ENCODE measurements at places on chromosomes 4 and X.

DNA sequence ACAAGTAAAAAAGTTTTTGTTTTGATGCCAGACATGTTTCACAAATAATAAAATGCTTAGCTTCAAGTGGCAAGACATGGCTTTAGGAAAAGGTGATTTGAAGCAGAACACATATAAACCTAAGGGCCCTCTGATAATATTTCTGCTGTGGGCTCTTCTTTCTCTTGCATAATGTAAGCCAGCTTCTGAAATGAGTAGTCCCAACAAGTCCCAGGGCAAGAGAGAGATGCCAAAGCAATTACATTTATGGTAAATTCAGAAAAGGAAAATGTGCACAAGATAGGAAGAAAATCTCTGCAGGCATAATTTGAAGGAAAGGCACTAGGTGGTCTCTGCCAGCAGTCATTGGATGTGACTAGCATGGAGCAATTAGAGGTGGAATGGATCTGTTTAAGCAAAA, 170.8 kb upstream of the GALNT7 start:
- DNase-seq: no peak

DNA sequence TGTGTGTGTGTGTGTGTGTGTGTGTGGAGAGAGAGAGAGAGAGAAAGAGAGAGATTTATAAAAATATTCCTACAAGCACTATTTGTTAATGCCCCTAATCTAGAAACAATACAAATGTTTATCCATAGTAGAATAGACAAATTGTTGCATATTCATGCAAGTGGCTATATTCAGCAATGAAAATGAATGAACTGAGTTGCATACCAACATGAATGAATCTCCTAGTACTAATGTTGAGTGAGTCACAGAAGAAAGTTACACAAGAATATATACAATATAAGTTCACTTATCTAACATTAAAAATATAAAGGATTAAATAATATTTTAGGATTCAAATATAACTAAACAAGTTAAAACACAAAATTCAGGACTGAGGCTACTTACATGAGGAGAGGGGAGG, 456.8 kb upstream of the AMOT start:
- DNase-seq: no peak

DNA sequence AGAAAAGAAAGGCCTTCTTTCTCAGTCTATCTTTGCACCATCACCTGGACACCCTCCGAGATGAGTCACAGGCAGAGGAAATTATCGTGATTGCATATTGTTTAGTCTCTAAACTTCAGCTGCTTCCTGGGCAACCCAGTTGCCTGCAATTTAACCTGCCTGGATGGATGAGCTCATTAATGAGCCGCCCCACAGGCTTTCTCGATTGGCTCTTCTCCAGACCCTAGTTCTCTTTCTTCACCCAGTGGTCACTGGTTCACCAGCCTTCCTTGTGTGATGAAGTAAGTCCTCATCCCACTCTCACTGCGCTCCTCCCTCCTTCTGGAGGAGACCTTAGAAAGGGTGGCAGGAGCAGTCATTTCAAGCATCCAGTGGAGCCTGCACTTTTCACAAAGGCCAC, 94.4 kb downstream of the SOWAHB start:
- DNase-seq: no peak

- no peak for DNase-seq
Observed at GRCh38 chr4:38735870-38736269, 46.9 kb downstream of the TLR10 start.

GRCh38 chr4:71338846-71339593, at the start of gene SLC4A4:
TSS of gene SLC4A4 (plus strand) at chr4:71339020.
- no peak for DNase-seq

GRCh38 chr4:127988638-127989037, 23.4 kb downstream of the ABHD18 start:
- DNase-seq: no peak

GRCh38 chr4:683982-684622, 4.8 kb downstream of the SLC49A3 start:
- DNase-seq: peak; percentile 74

DNA sequence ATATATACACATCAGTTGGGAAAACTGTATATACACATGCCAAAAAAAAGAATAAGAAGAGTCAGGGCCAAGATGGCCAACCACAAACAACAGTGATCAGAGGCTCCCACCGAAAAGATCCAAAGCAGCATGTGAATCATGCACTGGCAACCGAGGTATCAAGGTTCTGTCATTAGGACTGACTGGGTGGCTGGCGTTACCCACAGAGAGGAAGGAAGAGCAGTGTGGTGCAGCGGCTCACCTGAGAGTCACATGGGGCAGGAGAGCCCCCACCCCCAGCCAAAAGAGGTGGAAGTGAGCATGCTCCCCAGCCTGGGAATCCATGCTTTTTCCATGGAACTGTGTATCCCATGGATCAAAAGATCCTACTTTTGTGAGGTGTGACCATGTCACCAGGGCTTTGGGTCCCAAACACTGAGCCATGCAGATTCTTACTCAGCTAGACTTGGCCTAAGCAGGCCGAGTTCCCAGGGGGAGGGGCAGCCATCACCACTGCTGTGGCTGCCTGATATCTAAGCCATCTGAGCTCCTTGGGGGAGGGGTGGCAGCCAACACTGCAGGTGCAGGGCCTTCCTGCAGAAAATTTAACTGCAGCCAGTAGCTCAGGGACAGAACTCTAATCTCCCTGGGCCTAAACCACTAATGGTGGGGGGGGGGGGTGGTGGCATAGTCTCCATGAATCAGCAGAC, 52.8 kb downstream of the P2RY10 start:
- DNase-seq: no peak

Measured in nephron progenitor cell (in vitro differentiated cells).